Hematopoietic multipotent progenitor cell treated with erythropoietin and hydrocortisone succinate and interleukin-3 and kit ligand, for 15 days (in vitro differentiated cells): ENCODE measurements at places on chromosomes 2 and 18.
A peak's percentile ranks its signal among the peaks of the same experiment; 100 is the strongest.

GRCh38 chr2:46848447-46848846 is 67.2 kb downstream of the MCFD2 start:
- DNase-seq = no peak

- DNase-seq = no peak
Observed at GRCh38 chr2:26838121-26838906, 9.6 kb upstream of the DPYSL5 start.

- no peak for DNase-seq
Observed at GRCh38 chr18:3346487-3346886, 84.6 kb downstream of the MYL12B start.

DNA sequence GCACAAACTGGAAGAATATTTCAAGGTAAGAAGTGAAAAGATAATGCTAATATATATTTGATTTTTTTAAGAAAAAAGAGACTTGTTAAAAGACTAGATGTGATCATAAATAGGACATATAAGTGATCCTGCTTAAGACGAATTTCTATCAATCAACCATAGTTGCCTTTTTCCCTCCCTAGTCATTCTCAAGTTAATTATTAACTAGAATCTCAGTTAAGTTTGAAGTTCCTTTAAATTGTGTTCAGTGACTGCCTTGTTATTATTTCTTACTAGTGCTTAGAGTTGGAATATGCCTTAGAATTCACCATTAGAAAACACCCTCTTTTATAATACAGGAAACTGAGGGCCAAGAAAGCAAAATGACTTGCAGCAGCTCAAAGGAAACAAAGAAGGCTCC is 141.5 kb upstream of the SP5 start:
- DNase-seq = no peak

- DNase-seq = no peak
Observed at GRCh38 chr18:54647176-54647575, 56.1 kb downstream of the DYNAP start.

DNA sequence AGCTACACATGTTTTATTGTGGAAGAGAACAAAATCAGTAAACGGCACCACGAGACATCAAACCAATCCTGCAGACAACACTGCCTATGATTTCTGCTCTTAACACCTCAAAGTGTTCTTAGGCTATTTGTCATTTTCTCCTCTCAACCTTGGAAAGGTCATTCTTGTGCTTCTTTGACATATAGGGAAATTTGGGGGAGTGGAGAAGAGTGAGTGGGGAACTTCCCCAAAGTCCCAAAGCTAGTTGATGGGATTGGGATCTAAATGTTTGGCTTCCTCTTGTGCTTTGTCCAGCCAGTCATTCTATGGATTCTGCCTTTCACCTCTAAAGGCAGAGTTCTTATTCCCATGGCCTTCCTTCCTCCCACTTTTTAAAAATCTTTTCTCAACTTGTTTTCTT is 5.8 kb upstream of the MRO start:
- DNase-seq = no peak

- DNase-seq = no peak
Observed at GRCh38 chr2:128549094-128549493, 230.4 kb upstream of the HS6ST1 start.

DNA sequence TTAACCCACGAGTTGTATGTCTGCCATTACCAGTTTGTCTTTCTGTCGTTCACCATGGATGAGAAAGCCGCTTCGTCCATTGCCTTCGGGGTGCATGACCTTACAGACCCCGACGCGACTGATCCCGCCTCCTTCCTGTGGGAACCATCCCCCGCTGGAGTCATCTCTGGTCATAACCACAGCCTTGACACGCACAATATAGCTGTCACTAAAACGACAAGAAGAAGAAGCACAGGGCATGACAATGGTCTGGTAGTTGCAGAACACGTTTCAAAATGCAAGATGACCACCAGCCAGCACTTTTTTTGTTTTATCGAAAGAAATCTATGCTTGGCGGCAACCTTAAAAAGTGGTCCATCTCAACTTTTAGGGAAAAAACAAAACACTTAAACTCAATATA is 87.7 kb downstream of the SPRED2 start:
- no peak for DNase-seq

DNA sequence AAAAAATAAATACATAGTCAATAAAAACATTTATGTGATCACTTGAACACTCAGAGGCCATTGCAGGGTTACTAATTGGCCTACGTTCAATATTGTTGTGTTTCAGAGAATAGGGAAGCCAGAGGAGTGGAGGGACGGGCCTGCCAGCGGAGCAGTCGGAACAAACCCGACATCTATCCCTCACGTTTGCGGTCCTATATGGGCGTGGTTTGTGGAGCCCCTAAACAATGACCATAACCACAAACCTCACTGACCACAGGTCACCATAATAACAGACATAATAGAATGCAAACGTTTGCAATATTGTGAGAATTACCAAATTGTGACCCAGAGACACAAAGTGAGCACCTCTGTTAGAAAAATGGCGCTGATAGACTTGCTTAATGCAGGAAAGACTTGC is 19.5 kb upstream of the ZNF516 start:
- DNase-seq = no peak

DNA sequence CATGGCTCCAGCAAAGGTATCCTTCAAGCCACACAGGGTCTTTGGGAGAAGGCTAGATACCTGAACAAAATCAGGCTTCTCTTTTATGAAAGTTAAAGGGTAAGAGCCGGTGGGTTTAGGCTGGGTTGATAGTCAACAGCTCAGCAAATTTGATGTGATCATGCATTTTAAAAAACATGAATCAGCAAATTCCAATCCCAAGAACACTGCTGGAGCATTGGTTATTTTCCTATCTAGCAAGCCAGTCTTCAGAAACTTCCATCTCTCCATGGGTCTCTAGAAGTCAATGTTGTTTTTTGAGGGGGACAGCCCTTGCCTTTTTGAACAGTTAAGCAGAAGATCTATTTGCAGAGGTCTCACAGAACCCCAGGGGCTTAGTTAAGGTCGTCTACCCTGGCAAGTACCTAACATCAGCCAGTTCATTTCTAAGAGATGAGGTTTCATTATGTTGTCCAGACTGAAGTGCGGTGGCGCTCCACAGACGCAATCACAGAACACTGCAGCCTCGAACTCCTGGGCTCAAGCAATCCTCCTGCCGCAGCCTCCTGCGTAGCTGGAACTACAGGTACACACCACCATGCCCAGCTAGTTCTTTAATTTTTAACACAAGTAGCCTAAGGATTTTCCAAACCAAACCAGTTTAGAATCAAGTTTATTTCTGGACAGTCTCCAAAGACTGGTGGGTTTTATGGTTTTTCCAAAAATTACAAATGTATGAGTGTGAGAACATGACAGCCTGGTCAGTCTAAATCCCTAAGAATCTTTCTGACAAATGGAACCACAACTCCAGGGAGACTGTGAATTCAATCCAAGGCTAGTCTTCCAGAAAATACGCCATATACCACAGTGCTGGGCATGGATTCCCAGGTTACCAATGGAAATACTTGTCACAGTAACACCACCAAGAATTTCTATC is 4.1 kb upstream of the ZCCHC2 start:
- DNase-seq = no peak

- no peak for DNase-seq
Observed at GRCh38 chr2:209845666-209846065, 74.0 kb downstream of the UNC80 start.

DNA sequence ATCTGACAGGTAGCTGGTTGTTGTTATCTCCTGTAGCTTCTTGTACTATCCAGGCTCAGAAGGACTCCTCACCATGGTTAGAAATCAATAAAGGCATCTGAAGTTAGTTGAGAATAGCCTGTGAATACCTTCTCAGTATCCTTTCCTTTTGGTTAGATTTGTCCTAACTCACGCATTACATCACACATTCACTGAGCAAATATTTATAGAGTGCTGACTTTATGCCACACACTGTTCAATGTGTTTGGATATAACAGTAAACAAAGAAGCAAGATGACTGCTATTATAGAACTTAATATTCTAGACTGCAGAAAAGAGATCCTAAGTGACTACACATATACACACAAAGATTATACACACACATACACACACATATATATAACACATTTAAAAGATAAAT is 889.9 kb upstream of the CHAC2 start:
- DNase-seq = no peak

- no peak for DNase-seq
Observed at GRCh38 chr2:229474125-229474524, 203.0 kb upstream of the PID1 start.

DNA sequence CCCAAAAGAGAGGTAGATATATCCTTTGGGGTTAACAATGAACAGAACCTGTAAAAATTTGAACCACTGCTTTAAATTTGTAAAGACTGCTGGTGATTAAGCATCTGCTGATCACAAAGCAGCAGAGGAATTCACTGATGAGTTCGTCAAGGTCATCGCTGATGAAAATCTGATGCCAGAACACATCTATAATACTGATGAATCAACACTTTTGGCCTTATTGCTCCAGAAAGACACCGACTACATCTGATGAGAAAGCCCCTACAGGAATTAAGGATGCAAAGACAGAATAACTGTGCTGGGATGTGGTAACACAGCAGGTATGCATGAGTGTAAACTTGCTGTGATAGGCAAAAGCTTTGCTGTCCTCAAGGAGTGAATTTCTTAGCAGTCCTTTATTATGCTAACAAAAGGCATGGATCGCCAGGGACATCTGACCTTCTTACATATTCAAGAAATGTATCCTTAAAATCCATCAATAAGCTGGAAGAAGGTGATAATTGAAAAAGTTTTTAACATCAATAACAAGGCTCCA is 30.5 kb upstream of the SGPP2 start:
- DNase-seq = no peak

- DNase-seq = peak; percentile 26
Observed at GRCh38 chr2:99338029-99338585, 918 bp downstream of the EIF5B start.

GRCh38 chr2:37918742-37919186 is 6.3 kb upstream of the RMDN2 start:
- no peak for DNase-seq

DNA sequence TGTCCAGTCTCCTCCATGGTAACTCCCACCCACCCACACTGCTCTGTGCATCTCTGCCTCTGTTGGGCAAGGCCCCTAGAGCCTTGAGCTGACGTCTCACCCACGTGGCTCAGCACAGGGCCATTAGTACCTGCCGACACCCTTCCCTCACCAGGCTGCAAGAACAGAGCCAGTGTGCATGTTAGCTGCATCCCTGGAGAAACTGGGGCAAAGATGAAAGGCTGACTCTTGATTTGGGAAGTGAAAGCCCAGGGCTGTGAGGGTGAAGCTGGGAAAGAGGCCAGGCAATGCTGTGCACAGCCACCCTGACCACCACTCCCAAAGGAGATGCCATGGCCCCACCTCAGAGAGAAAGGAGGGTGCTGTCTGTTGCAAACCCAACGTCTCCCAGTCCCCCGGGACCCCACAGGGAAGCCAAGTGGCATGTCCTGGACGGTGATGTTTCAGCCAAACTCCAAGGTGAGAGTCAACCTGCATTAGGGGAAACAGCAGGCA is 20.0 kb upstream of the HPCAL1 start:
- no peak for DNase-seq

GRCh38 chr18:74818516-74819175 is 221.0 kb downstream of the ZNF407 start:
- no peak for DNase-seq

DNA sequence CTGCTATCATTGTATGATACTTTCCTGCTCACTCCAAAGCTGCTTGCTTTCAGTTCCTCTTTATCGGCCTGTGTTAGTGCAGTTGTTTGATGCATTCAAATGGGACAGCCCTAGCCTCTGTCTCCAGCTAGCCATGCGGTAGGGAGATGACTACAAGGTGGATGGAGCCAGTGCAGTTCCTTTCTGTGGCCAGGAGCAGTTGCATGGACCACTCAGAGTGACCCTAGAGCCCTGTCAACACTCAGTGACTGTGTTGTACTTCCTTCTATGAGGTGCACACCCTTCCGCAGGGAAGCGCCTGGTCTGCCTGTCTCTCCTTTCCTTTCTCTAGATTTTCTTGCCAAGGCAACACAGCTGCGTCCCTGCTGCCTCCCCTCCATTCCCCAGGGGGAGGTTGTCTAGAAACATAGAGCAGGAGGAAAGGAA is 33.8 kb downstream of the KCNS3 start:
- DNase-seq = no peak

DNA sequence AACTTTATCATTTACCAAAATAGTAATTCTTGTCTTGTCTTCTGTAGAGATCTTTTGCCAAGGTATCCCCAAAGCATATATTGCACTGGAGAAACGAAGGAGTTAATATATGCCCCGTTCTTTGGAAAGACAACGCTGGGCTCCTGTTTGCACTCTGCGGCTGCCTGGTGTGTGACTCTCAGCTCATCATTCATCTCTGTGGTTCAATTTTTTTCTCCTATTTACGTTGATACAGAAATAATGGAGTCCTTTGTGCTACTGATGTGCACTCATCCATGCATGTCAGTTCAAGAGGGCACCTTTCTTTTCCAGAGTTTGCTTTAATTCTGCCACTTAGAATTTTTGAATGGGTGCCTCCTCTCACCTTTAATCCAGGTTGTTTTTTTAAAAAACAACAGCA is 655.5 kb downstream of the DCDC2C start:
- DNase-seq = no peak

DNA sequence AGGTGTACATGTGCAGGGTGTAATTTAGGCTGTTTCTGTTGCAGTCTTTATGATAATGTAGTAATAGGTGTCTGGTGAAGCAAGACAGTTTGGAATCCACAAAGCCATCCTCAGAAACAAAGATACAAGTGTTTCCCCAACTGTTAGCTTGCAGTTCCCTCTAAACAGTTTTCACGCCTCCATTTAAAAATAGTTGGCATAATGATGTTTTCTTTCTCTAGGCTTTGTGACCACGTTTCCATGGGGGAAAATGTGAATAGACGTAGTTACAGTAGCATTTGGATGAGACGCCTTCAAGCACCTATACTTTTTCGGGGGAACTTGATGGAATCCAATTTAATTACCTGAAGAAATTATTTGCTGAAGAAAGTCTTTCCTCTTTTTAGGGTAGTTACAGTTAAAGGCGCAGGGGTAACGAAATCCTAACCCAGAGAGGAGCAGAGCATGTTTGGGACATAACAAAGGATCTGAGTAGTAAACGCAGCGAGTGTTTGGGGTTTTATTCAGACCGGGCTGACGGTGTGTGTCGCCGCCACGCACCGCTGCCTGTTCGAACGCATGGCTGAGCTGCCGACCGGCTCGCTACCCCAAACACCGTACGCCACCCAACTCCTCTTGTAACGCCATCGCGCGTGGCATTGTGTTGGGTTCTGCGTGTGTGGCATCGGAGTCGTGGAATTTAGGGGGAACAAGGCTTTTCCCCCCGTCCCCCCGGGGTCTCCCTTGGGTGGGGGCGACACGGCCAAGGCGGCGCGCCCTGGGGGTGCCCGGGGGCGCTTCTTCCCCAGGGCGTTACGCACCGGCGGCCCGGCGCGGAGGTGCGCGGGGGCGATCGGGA is 681 bp upstream of the NRP2 start:
- no peak for DNase-seq

DNA sequence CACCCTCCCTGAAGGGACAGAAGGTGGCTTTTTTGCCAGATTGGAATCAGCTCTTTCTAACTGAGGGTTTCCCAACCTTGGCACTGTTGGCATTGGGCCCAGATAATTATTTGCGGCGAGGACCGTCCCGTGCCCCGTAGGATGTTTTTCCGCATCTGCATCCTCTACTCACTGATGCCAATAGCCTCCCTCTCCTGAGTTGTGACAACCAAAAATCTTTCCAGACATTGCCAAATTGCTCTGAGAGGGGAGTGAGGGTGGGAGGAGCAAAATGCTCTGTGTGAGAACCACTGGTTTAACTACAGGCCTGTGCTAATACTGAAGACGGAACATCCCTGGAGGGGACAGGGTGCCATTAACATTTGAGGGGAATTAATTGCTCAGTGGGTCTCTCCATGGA is 33.6 kb upstream of the GLI2 start:
- DNase-seq = no peak
